Caco-2 (cell line): ENCODE measurements at places on chromosomes 16 and 17.

DNA sequence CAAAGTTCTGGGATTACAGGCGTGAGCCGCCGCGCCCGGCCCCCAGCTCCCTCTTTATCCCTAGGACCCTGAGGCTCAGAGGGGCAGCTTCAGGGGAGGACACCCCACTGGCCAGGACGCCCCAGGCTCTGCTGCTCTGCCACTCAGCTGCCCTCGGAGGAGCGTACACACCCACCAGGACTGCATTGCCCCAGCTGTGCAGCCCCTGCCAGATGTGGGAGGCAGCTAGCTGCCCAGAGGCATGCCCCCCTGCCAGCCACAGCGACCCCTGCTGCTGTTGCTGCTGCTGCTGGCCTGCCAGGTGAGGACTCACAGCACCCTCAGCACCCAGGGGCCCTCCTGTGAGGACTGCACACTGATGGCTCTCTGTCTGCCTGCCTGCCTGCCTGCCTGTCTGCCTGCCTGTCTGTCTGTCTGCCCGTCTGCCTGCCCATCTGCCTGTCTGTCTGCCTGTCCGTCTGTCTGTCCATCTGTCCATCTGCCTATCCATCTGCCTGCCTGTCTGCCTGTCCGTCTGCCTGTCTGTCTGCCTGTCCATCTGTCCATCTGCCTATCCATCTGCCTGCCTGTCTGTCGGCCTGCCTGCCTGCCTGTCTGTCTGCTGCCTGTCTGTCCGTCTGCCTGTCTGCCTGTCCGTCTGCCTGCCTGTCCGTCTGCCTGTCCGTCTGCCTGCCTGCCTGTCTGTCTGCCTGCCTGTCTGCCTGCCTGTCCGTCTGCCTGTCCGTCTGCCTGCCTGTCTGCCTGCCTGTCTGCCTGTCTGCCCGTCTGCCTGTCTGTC lies 5.0 kb downstream of the GCGR start:
- DNase-seq = peak; percentile 59

GRCh38 chr17:44781551-44782325 lies 22.9 kb downstream of the ADAM11 start:
- no peak for DNase-seq

DNA sequence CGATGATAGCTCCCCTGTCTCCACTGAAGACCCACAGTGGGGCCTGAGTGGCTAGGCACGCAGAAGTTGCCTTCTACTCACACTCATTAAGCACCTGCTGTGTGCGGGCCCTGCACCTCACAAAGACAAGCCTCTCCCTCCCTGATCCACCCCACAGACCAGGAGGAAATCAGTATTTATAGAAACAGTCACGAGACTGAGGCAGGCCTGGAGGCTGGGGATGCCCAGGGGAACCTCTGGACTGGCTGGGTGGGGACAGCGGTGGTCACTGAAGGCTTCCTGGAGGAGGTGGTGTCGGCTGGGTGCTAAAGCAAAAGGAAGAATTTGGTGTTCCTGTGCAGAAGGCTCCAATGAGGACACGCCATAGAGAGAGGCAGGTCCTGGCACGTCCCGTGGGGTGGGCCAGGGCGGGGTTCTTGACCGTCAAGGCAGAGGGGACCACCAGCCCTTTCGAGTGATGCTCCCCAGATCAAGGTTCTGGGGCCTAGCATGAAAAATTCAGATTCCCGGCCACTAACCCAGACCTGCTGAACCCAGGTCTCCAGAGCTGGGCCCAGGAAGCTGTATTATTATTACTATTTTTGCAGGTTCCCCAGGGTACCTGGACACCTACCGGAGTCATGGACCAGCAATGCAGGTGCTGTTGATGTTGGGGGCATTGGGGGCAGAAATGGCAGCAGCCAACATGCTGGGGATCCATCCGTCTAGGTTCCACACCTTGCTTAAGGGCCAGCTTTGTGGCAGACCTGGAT lies 23.0 kb downstream of the PPL start:
- DNase-seq = no peak

DNA sequence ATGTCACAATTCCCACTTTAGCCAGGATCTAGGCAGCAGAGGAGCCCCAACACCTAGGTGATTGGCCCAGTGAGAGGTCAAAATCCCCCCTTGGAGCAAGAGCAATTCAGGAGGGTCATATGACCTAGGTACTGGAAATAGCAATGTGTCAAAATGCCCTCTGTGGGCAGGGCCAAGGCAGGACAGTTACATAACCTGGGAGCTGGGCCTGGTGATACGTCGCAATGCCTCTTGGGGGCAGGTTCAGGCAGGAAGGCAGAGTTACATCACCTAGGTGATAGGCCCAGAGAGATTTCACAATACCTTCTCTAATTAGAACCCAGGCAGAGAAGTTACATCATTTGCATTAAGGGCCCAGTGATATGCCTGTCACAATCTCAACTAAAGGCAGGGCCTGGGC lies 1906.3 kb downstream of the TP53TG3F start:
- no peak for DNase-seq

DNA sequence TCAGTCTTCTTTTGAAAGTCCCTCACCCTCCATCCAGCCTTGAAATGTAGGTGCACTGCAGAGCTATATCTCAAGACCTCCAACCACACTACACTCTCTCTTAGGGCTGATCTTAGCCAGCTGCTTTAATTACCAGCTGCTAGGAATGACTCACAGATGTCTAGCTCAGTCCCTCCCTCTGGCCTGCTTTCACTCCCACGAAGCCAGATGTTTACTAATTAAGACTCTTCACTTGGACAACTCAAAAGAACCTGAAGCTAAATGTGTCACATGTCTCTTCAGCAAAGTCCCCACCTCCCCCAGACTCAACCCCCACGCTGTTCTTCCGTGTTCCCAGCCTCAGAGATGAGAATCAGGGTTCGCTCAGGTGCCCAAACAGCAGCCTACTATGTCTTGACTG lies 2.6 kb downstream of the GTF3C1 start:
- DNase-seq = no peak

DNA sequence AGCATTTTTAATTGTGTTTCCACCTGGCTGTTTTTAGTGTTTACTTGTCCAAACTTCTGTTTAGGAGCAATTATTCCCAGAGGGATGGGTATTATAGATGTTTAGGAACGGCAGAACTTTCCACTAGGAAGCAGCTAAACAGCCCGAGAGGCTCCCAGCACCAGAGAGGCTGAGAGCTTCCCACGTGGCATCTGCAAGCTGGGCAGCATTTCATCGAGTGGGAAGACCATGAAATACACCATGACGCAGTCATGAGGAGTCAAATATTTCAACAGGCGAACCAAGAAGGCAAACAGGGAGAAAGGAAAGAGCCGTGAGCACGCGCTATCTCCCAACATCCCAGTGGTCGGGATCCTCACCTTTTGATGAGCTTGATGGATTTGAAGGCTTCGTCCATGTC lies 24.1 kb downstream of the TMEM204 start:
- no peak for DNase-seq

GRCh38 chr17:3475812-3476610 lies at the start of gene ASPA:
TSS of gene ASPA (plus strand) at chr17:3475997. CDS start at chr17:3476160, 163 bp downstream.
- no peak for DNase-seq

- DNase-seq = no peak
Observed at GRCh38 chr16:9536905-9537304, 445.5 kb downstream of the HAPSTR1 start.

DNA sequence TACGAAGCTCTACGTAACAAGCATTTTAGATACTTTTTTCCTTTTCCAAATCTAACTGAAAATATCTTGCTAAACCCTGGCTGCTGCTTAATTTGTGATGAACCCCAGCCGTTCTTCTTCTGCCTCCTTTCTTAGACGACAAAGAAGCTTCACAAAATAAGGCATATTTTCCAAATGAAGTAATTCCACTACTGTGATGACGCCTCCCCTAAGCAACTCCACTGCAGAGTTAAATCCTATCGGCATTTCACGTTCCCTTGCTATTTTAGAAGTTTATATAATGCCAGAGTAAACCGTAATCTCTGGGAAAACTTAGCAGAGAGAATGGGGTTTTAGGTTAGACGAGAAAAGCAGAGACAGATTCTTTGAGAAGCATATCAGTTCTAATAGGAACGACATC lies 683.1 kb upstream of the SALL1 start:
- no peak for DNase-seq

GRCh38 chr17:82856361-82856760 lies 16.5 kb upstream of the ZNF750 start:
- no peak for DNase-seq

GRCh38 chr17:43809121-43809520 lies 23.8 kb downstream of the MPP3 start:
- DNase-seq = no peak

DNA sequence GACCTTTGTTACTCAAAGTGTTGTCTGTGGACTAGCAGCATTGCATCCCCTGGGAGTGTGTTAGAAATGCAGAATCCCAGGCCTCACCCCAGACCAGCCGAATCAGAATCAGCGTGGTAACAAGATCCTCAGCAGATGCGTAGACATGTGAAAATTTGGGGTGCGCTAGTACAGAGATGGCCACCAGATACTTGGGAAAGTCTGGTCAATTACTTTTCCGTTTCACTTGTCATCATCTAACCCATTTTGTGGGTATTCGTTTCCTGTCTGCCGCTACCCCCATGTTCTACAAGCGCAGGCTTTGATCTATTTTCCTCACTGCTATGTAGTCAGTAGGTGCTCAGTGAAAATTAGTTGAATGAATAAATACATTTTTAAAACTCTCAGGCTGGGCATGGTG lies 33.1 kb upstream of the HERPUD1 start:
- no peak for DNase-seq

- DNase-seq = no peak
Observed at GRCh38 chr17:57143919-57144318, 58.9 kb downstream of the AKAP1 start.

DNA sequence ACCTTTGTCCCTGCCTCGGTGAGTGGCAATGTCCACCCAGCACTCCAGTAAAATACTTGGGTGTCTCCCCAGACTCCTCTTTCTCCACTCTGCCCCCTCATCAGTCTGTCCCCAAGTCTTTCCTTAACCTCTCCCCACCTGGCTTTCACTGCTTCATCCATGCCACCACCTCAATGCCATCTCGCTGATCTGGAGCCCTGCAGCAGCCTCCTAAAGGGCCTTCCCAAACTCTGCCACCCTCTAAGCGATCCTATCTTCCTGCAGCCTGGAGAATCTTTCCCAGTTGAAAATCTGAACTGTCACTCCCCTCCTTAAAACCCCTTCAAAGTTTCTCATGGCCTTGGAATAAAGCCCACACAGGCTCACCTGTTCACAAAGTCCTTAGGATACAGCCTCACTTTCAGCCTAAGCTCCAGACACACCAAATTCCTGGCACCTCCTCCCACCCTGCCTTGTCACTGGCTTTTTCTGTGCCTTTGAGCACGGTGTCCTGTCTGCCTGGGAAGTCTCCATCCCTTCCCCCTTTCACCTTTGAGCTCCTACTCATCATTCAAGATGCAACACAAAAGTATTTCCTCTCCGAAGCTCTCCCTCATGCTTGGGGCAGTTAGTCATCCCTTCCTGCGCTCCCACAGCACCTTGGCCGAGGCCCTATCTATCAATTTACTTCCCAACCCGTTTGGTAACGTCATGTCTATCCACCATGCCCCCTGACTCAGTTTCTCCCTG lies 2.8 kb downstream of the WNK4 start:
- DNase-seq = no peak

- DNase-seq = no peak
Observed at GRCh38 chr16:79411805-79412204, 188.7 kb downstream of the MAF start.

DNA sequence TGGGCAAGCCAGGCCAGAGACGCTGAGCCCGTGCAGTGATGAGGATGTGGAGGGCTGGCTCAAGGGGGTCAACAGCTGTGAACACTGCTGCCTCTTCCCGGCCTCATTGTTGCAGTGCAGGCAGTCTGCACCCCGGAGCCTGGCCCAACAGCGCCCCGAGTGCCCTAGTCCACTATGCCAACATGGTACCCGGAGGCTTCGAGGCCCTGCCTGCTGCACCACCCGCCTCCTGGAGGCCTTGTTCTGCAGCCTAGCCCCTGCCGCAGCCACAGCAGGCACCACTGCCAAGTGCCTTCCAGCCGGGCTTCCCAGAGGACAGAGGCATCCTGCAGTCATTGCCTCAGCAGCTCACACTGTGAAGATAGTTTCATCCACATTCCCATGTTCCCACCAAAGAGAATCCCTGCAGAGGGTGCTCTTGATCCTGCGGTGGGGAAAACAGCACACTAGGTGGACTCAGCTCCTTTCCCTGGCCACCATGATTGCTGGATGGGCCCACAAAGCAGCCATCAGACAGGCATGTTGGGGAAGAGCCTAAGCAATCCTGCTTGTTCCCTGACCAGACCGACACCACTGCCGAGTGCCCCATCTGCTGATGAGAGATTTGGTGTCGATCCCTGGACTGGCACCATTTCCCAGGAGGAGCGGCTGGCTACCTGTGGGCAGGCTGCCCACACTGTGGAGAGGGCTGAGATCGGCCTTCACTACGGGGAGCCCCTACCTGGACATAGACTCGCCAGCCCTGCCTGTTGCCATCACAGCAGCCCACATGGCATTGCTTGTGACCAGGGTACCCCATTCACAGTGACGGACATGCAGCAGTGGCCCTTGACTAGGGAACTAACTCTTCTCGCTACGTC lies 44.9 kb downstream of the USP22 start:
- no peak for DNase-seq

- DNase-seq = no peak
Observed at GRCh38 chr16:57711-58110, 4.1 kb downstream of the SNRNP25 start.

- DNase-seq = no peak
Observed at GRCh38 chr17:75773121-75773807, 8.3 kb upstream of the GALK1 start.

DNA sequence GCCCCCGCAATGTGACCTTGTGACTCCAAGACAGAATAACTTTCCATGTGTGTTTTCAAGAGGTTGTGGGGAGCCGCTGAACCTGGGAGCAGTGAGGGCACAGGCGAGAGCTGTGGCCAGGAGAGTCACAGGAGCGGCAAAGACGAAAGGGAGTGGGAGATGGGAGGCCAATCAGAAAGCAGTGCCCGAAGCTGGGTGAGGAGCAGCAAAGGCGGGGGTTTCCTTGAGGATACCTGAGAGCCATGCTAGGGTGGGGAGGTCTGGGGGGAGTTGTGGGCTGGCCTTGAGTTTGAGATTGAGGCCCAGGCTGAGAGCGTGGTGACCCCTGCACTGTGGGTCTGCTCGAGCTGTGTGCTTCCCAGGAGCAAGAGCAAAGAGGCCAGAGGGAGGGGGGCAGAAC lies 23.2 kb upstream of the NPTX1 start:
- no peak for DNase-seq

- DNase-seq = no peak
Observed at GRCh38 chr16:48113001-48113400, 42.8 kb downstream of the ABCC12 start.

DNA sequence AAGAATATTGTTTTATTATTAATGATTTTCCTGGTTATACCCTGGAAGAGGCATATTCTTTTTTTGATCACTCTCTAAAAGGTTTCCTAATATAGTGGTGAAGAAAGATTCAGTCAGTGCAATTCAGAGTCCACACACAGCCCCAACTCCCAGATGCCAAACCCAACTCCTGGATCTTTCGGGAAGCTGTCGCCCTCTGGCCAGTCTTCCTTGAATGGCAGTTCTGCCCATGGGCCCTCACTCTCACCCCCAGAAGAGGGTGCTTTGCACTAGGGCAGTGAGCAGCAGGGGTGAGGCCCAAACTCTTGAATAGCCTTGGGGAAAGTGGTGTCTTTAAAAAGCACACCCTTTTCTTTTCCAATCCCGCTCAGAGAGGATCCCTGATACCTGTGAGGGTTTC lies 11.0 kb downstream of the KRT32 start:
- no peak for DNase-seq

- no peak for DNase-seq
Observed at GRCh38 chr17:51907041-51907440, 251.5 kb downstream of the CA10 start.

GRCh38 chr16:81324808-81325207 lies 10.0 kb downstream of the GAN start:
- DNase-seq = no peak

GRCh38 chr17:32870969-32871368 lies 6.0 kb downstream of the MYO1D start:
- DNase-seq = no peak

- DNase-seq = no peak
Observed at GRCh38 chr16:88533381-88533917, 36.8 kb upstream of the ZC3H18 start.
